D341Med (cell line): ENCODE measurements at places on chromosomes 3 and 15.

DNA sequence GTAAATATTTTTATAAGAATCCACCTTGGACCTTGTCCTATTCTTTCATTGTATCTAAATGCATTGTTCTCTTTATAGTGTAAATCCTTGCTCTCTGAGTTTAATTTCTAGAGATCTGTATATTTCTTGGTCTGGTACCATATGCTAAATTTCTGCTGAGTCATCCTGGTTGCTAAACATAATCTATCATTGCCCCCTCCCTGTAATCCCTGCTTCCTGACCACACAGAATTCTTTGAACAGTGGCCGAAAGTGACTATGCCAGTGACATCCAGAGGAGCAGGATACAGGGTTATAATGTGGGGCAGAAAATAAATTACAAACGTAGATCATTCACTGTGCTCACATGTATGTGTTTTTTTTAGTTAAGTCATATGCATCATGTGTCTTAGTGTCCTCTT is 143.1 kb downstream of the DIPK2A start:
- no peak for DNase-seq

DNA sequence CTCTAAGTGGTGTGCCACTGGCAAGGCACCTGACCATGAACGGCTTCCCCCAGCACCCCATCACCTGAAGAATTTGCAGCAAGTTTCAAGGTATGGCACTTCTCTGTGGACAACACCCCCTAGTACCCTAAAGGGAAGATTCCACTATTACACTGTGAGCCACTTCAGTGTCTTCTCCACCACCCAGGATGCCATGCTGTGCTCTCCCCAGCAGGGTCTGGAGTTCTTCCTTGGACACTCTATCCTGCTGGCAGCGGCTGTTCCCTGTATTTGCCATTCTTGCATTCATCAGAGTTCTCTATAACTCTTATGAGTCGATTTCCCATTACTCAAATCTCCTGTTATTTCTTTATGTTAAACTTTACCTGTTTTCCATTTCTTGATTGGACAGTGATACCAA is 33.9 kb upstream of the RNU6-1 start:
- DNase-seq, result no peak

DNA sequence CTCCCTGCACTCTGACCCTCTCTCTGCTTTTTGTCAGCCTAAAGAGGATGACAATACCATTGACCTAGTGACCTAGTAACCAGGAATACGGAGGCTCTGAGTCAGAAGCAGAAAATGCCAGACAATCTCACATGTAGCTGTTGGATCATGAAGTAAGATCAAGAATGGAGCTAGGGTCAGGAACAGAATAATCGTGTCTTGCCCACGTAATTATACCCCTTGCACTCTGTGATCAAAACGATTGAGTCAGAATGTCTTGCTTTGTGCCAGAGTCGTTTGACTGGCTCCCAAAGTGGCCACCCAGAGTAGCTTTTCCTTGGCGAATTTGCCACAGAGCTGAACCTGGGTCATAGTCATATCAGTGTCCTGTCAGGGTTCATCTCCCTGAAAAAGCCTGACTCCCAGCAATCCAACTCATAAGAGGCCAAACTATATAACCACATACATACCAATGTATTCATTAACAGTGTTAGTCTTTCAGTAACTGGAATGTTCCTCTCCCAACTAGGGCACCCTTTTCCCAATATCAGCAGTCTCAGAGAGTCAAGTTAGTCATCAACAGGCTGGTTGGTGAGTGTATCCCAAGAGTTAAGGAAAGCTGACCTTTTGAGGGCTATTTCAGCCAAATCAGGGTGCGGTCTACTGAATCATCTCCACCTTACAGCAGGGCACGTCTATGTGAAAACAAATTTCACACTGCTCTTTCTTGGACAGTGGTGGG is 5.0 kb upstream of the CDV3 start:
- DNase-seq, result no peak

DNA sequence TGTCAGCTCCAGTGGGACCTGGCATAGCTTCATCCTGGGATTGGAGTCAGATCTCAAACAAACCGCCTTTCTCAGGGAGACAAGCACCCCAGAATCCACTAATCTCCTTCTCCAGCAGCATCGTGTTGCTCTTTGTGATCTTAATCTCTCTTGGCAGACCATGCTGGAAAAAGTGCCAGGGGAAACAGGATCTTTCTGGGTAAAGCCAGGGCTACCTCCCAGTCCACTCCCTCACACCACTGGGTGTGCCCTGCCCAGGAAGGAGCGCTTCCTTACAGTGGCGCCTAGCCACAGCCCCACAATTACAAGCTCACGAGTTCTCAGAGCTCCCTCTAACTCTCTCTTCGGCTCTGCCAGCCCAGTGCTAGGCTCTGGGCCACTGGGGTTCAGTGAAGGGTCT is 32.2 kb downstream of the RPLP1 start:
- DNase-seq, result no peak

- no peak for DNase-seq
Measured at GRCh38 chr15:55221090-55222011, 24.6 kb upstream of the RSL24D1 start.

GRCh38 chr3:43113671-43114070 is 7.8 kb upstream of the POMGNT2 start:
- DNase-seq, result no peak

DNA sequence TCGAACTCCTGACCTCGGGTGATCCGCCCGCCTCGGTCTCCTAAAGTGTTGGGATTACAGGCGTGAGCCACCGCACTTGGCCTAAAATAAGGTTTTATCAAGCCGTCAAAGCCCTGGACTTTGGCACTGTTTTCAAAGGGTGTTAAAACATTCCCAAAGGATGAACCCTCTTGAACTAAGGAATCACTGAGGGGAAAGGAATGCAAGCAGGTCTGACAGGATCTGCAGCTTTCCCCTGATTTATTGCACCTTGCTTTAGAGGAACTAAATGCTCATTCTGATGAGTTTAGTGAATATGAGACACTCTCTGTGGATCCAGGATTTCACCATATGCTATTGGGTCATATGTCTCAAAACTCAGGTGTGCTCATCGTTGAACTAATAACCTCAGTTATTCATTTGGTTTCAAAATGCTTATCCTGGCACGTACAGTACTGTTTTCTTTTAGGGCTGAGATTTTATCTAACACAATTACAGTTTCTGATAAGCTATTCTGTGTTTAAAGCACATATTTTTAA is 63.0 kb upstream of the TSC22D2 start:
- no peak for DNase-seq

DNA sequence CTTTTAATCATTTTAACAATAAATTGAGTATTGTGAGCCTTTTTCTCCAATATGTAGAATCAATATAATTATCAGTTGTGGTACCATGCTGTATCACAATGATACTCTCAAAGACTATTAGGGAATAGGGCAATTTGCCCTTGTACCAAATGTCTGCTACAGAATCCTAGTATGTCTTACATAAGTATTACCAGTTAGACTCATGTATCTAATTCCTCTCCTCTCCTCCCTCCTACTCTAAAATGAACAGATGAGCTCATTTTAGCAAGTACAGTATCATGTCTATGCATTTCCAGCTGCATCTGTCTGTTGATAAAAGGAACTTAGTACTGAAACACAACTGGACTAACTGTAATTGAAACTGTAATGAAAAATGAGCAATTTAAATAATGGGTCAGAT is 124.3 kb upstream of the ATP11B start:
- no peak for DNase-seq

GRCh38 chr15:96160800-96161199 is 169.7 kb upstream of the NR2F2 start:
- peak; percentile 29 for DNase-seq

DNA sequence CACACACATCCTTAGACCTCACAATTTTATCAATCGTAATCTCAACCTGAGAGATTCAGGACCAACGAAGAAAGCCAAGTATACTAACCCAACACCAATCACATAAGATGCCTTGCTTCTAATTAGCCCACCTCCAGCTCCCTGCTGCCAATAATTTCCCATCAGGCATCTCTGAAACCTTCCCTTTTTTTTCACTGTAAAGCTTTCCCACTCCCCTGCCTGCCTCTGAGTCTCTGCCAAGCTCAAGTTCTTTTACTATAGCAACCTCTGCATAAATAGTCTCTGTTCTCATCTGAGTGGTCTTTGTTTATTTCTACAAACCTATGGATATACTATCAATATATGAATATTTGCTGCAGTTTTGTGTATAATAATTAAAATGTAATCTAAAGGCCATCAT is 86.5 kb downstream of the PIK3CB start:
- DNase-seq, result no peak

GRCh38 chr3:190644035-190644434 is 130.2 kb downstream of the IL1RAP start:
- DNase-seq, result no peak

DNA sequence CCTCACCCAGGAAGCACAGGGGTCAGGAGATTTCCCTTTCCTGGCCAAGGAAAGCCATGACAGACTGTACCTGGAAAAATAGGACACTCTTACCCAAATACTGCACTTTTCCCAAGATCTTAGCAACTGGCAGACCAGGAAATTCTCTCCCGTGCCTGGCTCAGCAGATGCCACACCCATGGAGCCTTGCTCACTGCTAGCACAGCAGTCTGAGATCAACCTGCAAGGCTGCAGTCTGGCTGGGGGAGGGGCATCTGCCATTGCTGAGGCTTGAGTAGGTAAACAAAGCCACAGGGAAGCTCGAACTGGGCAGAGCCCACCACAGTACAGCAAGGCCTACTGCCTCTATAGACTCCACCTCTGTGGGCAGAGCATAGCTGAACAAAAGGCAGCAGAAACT is 567.3 kb upstream of the LMCD1 start:
- DNase-seq, result no peak

DNA sequence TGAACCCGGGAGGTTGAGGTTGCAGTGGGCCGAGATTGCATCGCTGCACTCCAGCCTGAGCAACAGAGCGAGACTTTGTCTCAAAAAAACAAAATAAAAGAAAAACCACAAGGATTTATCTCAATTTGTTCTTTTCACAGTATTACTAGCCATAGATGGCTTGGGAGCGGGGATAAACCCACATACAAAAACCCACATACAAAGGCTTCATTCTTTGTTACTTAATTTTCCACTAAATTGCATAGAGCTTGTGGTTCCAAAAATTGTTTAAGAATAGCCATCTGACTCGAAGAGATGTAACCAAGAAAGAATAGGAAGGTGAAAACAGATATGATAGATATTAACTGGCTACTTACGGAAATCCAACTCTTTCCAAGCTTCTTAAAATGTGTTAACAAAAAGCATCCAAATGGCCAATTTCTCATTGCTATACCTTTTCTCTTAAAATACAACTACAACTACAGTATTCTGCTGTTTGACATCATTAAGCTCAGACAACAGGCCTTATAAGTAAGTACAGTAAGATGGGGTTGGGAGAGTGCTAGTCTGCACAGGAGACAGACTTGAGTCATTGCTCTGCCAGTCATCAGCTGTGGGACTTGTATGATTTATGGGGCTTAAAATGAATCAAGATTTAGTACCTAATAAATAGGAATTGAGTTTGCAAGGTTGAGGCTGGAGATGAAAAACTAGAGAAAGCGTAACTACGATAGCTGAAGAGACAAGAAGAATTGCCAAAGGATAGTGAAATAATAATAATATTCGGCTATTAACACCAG is 96.6 kb upstream of the PLXND1 start:
- DNase-seq, result no peak

GRCh38 chr15:58167095-58167691 is 29.0 kb downstream of the AQP9 start:
- DNase-seq, result no peak

GRCh38 chr3:66809595-66809958 is 188.5 kb upstream of the KBTBD8 start:
- no peak for DNase-seq

DNA sequence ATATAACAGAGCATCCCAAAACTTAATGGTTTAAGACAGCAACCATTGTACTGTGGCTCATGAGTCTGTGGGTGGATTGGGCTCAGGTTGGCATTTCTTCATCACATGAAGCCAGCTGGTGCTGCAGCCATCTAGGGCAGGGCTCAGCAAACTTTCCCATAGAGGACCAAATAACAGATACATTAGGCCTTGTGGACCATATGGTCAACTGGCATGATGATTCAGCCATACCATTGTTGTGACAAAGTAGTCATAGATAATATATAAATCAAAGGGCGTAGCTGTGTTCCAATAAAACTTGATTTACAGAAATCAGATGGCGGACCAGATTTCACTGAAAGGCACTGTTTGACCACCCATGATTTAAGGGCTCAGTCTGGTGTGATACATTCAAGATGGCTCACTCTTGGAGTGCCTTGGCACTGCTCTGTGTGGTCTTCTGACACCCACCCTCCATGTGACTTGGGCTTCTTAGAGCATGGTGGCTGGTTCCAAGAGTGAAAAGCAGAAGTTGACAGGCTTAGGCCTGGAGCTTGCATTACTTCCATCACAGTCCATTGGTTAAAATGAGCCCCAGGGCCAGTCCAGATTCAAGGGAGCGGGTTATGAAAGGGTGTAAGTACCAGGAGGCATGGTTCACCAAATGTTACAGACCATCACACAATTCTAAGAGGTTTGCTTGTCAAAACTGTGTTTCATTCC is 40.8 kb upstream of the BHLHE40 start:
- no peak for DNase-seq

GRCh38 chr3:4765212-4765611 is 214.0 kb upstream of the BHLHE40 start:
- no peak for DNase-seq

GRCh38 chr3:134106580-134106979 is 76.9 kb upstream of the SLCO2A1 start:
- no peak for DNase-seq

DNA sequence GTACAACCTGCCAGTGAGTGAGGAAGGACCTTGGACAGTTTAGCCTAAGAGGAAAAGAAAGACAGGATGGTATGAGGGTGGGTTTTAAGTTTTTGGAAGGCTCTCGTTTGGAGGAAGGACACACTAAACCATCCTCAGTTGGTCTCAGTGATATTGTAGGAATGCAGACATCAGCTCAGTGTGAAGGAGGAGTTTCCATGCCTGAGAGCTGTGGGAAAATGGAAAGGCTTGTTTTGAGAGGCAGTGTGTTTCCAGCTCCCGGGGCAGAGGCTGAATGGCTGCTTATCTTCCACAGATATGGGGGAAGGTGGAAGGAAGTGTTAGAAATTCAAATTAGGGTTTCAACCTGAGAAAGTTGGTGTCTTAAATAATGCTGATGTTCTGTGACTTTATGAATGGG is 89.6 kb upstream of the MYZAP start:
- DNase-seq, result no peak

- no peak for DNase-seq
Measured at GRCh38 chr15:63006032-63006878, 36.3 kb upstream of the TPM1 start.

GRCh38 chr3:72798552-72799195 is 49.6 kb downstream of the SHQ1 start:
- no peak for DNase-seq

DNA sequence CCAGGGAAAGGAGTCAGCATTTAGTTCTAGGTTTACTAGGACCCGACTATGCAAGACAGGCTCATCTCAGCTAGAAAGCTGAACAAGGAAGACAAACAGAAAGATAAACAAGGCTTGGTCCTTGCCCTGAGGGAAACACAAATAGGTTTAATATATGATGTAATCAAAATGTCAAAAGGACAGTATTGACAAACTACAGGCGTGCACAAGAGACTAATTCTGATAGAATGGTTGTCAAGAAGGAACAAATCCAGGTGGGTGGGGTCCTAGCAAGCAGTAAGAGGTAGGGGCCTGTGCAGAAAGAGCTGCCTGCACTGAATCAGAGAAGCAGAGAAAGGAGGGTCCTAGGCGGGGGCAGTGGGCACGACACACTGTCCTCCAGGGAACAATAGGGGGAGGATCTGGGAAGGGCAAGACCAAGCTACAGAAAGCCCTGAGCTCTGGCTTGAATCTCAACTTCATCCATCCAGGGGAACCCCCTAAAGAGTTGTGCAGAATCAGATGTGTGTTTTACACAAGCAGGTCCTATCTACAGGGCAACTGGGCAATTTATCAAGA is 23.4 kb downstream of the RFTN1 start:
- DNase-seq, result no peak
